ENCODE measurements at places on chromosomes 7 and 10.

DNA sequence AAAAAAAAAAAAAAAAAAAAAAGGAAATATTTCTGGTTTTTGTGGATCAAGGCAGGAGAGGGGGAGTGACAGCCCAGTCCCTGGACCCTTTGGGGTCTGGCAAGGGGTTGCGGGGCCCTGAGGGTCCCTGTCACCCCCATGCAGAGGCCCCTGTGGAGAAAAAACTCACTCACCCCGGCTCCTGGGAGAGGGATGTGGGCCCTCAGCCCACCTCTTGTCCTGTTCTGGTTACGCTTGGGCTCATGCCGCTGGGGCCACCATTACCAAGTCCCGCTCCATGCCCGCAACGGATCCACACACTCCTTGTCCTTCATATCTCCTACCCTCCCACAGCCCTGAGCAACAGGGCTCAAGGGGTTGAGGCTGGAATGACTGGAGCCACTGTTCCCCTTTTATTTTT is 1.0 kb upstream of the TMEM184A start:
- DNase-seq: no peak

DNA sequence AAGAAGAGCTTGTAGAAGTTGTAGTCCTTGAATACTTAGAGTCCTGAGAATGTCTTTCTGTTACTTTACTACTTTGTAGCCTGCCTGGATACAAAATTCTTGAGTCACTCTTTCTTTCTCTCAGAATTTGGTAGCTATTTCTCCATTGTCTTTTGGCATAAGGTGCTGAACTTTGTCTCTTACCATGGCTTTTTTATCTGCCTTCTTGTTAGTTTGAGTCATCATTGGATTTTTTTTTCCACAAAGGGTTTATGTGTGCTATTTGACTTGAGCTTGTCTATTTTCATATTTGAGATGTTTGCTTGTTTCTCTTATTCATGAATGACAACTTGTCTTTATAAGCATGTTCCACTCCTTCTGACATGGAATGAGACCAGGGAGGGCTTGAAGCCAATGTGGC is 74.5 kb upstream of the EXOC6 start:
- no peak for DNase-seq

GRCh38 chr7:80047032-80047431 is 87.6 kb upstream of the GNAI1 start:
- DNase-seq: no peak

DNA sequence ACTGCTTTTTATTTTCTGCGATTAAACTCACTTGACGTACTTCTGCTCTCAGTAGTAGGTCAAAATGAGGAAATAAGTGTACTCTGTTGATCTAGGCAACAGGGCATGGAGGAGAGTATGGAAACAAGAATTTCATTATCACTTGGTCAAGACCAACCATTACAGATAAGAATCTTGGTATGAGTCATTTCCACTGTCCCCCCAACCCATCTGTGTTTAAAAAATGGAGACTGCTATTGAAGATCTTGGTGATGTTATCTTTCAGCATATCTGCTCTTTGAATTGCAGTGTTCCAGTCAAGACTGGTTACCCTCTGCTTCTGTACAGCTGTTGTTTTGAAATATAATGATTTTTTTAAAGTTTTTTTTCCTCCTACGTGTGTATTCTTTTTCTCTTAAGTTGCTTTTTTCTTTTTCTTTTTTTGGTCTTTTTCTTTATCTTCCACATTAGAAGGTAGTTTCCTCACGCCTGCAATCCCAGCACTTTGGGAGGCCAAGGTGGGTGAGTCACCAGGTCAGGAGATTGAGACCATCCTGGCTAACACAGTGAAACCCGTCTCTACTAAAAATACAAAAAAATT is 11.7 kb downstream of the STAM start:
- no peak for DNase-seq

DNA sequence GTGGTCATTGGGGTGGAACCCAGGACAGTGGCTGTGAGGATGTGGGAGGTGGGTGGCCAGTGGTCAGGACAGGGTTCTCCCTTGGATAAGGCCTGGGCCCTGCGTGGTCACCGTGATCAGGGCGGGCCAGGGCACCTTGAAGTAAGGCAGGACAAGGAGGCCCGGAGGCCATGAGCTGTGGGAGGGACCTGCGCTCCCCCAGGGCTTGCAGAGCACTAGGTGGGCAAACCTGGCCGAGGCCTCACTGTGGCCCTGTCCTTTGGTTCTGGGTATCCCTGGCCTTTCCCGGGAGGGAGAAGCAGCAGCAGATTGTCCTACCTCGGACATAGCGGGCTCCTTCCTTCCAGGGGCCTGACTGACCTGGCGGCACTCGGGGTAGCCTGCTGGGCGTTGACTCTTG is 144.8 kb upstream of the RET start:
- DNase-seq: no peak

DNA sequence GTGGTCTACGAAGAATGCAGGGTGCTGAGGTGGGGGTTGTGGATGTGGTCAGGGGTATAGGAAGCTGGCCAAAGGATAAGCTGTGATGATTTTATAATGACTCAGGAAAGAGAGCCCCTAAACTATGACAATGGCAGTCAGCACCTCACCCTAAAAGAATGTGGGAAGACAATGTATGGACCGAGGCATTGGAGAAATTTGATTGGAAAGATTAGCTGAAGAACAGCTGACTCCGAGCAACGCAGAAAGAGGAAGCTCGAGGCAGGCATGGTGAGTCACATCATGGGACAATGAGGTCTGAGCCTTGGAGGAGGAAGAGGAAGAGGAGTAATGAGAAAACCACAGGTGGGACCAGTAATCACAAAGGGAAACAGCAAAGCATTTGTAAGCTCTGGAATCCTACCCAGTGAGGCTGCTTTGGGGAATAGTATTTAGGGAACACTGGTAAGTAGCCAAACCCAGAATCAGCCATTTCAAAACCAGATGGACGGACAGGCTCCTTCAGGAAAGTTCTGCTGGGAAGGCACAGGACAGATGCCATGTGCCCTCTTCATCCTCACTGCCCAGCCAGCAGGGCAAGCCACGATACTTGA is 295.4 kb downstream of the PRPF18 start:
- DNase-seq: no peak

DNA sequence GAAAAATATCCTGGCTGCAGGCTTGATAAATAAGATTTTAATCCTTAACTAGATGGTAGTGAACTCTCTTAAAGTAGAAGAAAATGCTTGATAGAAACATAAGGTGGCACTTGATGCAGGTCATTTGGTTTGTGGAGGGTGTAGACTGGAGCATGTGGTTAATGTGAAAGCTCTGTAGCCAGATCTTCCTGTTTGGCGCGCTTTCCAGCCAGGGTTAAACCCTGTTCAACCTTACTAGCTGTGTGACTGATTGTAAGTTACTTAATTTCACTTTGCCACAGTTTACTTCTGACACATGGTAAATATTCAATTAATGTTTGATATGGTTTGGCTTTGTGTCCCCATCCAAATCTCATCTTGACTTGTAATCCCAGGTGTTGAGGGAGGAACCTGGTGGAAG is 394.0 kb downstream of the REEP3 start:
- no peak for DNase-seq

- no peak for DNase-seq
These were observed 109.3 kb upstream of the INSIG1 start for GRCh38 chr7:155188357-155188756.

DNA sequence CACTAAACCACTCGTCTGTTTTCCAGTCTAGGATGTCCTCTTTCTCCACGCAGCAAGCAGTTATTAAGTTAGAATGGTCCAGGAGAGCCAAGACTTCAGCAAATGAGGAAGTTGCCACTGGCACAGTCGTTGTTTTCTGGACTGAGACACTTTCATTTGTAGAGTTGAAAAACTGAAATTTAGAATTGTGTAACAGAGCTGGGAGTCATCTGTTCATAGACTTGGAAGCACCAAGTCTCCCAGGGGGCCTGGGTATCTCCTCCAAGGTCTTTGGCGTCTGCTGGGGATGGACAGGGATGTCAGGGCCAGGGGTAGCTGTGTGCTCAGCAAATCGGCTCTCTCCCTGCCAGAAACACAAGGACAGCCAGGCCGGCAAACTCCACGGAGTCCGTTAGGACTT is 208.4 kb downstream of the FANK1 start:
- DNase-seq: no peak

- DNase-seq: no peak
These were observed 21.9 kb downstream of the LSMEM1 start for GRCh38 chr7:112502700-112503099.

- DNase-seq: no peak
These were observed 22.5 kb upstream of the MYL7 start for GRCh38 chr7:44163591-44163990.

DNA sequence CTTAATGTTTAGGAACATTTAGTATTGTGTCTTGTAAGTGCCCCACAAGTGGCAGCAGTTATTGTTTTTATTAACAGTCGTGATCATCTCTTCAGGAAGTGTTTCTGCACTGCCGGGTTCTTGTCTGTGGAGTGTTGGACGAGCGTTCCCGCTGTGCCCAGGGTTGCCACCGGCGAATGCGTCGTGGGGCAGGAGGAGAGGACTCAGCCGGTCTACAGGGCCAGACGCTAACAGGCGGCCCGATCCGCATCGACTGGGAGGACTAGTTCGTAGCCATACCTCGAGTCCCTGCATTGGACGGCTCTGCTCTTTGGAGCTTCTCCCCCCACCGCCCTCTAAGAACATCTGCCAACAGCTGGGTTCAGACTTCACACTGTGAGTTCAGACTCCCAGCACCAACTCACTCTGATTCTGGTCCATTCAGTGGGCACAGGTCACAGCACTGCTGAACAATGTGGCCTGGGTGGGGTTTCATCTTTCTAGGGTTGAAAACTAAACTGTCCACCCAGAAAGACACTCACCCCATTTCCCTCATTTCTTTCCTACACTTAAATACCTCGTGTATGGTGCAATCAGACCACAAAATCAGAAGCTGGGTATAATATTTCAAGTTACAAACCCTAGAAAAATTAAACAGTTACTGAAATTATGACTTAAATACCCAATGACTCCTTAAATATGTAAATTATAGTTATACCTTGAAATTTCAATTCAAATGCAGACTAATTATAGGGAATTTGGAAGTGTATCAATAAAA is 22.2 kb downstream of the PLA2G12B start:
- no peak for DNase-seq

DNA sequence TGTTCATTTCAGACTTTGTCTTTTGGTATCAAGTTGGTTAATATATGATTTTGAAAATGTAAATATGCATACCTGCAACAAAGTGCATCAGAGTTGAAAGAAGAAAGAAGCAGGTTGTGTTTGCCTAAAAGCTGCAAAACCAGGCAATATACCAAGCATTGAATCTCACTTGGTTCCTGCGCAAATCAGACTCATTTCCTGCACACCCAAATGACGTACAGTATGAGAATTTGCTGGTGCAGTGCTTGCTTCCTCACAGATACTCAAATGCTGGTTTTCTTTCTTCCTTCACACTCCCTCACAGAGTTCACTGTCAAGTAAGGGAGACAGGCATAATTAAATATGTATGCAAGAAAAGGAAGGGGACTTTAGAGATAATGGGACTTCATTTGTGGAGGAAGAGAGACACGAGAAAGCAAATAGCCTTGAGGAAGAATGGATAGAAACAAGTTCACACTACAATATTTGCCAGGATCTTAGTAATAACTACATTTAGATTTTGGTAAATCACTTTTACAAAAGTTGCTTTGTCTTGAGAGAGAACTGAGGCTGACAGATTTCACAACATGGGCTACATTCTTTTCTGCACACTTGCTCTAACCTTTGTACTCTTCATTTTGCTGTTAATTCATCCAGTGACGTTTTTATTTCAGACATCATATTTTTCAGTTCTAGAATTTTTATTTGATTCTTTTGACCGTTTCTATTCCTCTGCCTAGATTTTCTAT is 56.9 kb upstream of the AOAH start:
- no peak for DNase-seq

- DNase-seq: no peak
These were observed at the start of gene JAKMIP3 for GRCh38 chr10:132065491-132066105. Gene JAKMIP3 (plus strand): TSS chr10:132065946. CDS start chr10:132104809, 38,863 bp downstream.

All from naive thymus-derived CD4-positive, alpha-beta T cell (primary cell).